BJ (cell line): ENCODE measurements at places on chromosomes 2 and 18.

- no peak for DNase-seq
Measured at GRCh38 chr2:61420991-61421544, 49.8 kb downstream of the USP34 start.

GRCh38 chr18:12849548-12849947 lies 34.5 kb downstream of the PTPN2 start:
- no peak for DNase-seq

DNA sequence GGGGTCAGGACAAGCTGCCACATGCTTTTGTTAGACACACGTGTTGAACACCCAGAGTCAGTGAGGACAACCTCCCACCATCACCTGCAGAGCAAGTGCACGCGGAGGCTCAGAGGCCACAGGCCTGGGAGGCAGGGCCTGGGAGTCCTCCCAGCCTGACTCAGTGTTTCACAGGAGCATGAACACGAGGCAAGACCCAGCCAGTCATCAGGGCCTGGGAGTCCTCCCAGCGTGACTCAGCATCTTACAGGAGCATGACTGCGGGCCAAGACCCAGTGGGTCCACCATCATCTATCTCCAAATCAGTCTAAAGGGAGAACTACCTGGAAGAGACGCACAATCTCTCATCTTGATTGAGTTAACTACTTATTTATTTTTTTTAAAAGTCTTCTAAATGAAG lies 112.6 kb upstream of the PXDN start:
- DNase-seq, result no peak

DNA sequence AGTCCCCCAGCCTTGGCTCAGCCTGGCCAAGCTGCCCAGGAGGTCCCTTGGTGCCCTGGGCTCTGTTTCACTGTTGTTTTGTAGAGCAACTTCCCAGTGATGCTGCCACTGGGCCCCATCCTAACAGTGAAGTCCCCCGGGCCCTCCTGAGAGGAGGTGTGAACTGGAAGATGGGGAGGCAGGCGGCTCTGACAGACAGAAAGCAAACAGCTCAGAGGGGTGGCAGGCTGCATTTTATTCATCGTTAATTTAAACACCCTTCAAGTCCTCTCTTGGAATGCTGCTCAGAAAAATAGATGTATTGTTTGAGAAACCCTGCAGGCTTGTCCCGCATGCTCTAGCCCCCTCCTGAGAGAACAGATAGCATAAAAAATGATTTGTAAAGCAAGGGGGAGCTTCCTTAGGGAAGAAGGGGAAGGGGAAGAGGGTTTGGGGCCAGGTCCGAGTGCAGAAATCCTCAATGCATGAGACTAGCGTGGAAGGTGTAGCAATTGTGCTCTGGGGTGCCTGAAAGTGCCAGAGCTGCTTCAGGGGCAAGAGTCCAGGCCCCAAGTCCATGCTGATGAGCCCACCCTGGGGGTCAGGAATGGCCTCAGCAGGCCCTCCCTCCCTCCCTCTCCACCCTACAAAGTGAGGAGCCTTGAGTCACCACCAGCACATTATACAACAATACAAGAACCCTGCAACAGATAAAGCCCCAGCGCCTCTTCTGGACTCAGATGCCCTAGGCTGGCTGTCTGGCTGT lies 113.6 kb downstream of the MSH2 start:
- no peak for DNase-seq

GRCh38 chr2:32714521-32714920 lies 86.7 kb downstream of the TTC27 start:
- DNase-seq, result no peak

DNA sequence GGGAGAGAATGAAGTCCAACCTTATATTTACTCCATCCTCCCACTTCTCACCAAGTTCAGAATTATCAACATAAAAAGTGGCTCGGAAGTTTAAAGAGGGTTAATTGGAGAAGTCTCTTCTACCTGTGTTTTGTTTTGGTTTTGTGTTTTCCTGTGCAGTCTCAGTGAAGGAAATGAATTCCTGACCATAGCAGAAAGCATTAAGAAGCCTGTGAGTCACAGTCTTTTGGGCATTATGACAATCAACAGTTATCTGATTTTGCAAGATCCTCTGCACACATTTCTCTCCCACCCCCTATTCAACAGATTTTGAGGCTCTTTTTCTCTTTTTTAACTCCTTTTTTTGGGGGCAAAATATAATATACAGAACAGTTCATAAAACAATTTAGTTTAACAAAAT lies 8.6 kb upstream of the RPL37A start:
- peak; percentile 41 for DNase-seq

DNA sequence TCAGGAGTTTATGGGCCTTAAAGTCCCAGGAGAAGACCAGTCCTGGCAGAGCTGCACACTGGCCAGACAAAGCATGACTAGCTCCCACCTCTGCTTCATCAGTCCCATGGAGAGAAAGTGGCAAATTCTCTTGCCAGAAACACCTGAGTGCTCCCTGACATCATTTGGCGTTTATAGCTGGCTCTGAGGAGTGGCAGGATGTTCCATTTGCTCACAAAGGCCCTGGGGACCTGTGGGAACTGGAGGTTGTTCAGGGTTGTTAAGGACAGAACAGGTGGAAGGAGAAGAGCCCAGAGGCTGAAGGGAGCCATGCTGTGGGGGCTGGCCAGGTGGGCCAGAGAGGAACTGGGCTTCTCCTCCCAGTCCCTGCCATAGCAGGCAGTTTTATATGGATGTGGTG lies 56.1 kb downstream of the RPL37A start:
- no peak for DNase-seq

DNA sequence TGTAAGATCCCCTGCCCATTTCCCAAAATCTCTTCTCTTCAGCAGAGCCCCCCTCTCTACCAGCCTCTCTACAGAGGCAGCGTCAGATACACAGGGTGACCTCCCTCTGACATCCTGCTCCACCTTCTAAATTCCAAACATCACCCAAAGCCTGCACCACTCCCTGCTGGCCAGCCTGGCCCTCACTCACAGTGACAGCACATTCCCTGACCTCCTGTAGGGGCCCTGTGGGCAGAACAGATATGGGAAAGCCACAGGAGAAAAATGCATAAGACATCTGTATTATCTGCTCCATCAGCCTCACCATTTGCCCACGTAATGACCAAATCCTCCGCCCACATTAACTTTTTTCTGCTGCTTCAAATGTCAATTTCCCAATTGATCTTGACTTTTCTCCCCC lies 40.6 kb downstream of the TRABD2A start:
- DNase-seq, result no peak

GRCh38 chr2:63044362-63045327 lies 6.0 kb upstream of the OTX1 start:
- DNase-seq, result no peak
